ENCODE measurements at places on chromosomes 16 and 17.

- DNase-seq, result no peak
These were observed 294.9 kb downstream of the MAP2K6 start for GRCh38 chr17:69709441-69709840.

GRCh38 chr16:47565454-47565853, 104.3 kb downstream of the PHKB start:
- DNase-seq, result no peak

- DNase-seq, result no peak
These were observed 21.9 kb upstream of the ZC3H18 start for GRCh38 chr16:88548131-88548874.

DNA sequence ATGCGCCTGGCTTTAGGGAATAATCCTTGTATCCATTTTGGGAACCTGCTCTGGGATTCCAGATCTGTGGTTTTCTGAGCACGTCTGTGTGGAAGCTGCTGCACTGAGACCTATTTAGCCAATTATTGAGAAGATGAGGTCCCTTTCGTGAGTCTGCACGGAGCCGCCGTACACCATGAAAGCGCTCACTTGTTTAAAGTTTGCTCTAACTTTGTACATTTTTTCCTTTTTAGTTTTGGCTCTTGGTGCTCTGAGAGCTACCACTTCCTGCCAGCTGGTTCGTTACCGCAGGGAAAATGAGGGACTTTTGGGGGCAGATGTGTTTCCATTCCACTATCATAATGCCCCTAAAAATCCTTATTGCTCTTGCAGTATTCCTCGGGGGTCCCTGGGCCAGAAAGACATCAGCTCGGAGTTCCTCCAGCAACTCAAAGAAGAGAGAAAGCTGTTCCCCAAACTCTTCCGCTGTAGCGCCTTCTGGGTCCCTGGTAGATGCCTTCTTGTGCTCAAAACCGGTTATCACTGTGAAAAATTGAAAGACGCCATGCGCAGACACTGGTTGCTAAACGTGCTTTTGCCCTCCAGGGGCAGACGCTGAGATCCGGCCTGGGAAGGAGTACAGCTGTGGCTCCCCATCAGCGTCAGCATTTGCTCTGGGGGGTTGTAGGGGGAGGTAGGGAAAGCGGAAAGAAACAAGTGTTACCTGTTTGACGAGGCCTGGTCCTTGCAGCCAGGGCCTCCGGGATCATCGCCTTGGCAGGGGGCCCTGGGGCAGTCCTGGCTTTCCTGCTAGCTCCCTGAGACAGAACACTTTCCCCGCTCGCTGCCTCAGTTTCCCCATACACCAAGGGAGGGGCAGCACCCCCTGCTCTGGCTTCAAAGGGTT, 238.1 kb downstream of the MRTFB start:
- DNase-seq, result no peak

DNA sequence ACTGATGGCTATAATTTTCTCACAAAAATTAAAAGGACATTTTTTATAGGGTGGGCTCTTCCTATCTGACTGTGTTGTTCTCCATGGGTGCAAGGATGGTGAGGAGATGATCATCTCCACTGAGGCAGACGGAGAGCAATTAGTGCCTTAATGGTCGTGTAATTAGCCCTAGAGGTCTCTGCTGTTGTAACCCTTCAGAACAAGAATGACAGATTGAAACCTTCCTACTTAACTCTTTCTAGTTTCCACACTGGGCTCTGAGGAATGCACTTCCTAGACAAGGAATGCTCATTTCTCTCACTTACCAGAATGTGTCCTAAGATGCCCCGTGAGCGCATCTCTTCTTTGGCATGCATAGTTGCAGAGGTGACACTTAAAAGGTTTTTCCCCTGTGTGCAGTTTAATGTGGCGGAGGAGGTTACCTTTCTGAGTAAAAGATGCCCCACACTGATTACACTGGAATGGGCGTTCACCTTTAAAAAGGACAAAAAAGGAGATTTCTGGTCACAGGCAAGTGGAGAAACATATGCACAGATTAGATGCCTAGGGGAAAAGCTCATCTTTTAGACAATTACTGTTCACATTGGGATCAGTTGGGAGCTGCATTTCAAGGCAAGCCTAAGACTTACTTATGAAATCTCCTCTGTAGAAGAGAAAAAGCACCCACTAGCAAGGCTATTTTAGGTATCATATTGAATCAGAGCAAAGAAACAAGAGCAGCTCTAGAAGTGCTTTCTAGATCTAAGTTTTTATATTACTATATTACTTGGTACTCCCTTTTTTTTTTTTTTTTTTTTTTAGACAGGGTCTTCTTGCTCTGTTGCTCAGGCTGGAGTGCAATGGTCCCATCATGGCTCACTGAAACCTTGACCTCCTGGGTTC, 53.6 kb downstream of the GRB7 start:
- no peak for DNase-seq

DNA sequence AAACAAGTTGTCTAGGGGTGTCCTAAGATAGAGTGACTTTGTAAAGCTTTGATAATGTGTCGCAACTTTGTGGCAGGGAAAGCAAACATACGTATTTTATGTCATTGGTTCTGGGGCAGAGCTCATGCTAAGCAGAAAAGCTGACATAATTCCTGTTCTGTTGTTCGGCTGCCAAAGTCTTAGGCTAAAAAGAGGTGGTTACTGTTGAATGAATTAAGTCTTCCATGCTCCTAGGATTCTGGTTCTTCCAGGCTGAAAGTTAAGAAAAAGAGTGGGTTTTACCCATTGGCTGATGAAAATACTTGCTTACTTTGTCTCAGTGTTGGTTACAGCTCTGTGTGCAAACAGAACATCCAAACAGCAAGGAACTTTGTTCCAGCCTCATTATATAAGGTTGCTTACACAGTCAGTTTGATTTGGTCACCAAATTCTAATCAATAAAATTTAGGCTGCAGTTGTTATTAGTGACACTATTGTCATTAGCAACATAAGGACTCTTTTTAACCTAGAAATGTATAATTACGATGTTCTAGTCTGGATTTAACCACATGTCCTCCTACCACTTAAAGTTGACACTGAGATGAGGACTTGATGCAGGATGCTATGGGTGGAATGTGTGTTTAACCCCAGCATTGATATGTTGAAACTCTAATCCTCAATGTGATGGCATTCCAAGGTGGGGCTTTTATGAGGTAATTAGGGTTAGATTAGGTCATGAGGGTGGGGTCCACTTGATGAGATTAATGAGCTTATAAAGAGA, 114.0 kb upstream of the GOT2 start:
- DNase-seq, result no peak

- no peak for DNase-seq
These were observed 26.9 kb downstream of the NDEL1 start for GRCh38 chr17:8462564-8462963.

All from vagina (tissue), 2 donors.